ENCODE measurements at places on chromosomes 11 and 22.

DNA sequence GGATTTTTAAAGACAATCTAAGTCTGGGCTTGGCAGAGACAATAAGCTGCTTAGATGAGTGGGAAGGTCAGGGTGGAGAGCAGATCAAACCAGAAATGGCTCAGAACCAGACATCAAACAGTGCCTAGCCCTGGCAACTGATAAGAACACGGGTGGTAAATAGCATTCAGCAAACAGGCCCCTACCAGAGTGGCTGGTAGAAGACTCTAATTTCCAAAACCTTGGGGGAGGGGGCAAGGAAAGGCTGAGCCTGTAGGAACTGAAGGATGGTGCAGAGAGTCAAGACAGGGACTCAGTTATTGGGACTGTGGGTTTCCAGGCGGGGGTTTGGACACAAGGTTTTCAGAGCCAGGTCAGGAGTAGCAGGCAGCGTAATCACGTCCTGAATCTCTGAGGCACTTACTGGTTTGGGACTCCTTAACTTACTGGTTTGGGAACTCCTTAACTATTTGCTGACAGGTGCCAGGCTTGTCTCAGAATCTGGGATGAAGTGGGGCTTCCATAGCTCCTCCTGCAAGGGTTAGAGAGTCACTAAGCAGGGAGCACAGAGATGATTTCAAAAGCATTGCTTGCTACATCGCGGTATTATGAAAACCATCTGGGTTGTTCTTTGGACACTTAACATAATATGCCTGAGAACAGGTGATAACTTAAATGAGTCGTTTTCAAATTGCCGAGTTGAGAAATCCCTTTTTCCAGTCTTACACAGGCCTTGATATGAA is 5.7 kb upstream of the ABTB2 start:
- no peak for DNase-seq

DNA sequence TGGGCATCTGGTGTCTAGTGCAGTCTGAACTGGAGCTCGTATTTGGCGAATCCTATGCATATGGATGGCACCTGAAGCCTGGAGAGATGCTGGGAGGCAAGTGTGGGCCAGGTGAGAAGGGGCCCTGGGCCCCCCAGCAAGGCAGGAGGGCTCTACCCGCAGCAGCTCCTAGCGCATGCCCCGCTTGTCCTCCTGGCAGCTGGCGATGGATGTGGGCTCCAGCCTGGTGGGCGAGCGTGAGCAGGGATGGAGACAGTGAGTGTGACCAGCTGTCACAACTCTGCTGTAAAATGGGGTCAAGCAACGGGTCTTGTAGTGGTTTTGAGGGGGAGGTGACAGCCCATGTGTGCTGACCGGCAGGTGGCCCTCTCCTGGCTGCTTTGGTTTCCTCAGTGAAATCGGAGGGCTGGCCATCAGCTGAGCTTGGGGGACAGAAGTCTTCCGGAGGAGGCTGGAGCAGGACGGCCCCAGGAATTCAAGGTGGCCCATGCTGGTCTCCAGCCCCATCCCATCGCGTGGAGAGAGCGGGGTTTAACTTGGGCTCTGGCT is 12.0 kb downstream of the FRMD8 start:
- DNase-seq: no peak

DNA sequence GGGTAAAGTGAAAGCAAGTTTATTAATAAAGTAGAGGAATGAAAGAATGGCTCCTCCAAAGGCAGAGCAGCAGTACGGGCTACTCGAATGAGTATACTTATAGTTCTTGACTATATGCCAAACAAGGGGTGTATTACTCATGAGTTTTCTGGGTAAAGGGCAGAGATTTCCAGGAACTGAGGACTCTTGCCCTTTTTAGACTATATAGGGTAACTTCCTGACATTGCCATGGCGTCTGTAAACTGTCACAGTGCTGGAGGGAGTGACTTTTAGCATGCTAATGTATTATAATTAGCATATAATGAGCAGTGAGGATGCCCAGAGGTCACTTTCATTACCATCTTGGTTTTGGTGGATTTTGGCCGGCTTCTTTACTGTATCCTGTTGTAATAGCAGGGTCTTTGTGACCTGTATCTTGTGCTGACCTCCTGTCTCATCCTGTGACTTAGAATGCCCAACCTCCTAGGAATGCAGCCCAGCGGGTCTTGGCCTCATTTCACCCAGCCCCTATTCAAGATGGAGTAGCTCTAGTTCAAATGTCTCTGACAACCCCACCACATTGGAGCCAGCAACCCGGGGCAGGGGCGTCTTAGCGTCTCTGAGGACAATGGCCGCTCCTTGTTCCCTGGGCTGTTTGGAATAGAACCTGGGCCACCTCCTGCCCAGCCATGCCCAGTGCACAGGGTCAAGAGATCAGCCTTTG is 34.9 kb upstream of the CD82 start:
- no peak for DNase-seq

- no peak for DNase-seq
These were observed 21.7 kb downstream of the SLC35F2 start for GRCh38 chr11:107836851-107837250.

GRCh38 chr11:46130286-46130940 is 9.2 kb upstream of the PHF21A start:
- no peak for DNase-seq

DNA sequence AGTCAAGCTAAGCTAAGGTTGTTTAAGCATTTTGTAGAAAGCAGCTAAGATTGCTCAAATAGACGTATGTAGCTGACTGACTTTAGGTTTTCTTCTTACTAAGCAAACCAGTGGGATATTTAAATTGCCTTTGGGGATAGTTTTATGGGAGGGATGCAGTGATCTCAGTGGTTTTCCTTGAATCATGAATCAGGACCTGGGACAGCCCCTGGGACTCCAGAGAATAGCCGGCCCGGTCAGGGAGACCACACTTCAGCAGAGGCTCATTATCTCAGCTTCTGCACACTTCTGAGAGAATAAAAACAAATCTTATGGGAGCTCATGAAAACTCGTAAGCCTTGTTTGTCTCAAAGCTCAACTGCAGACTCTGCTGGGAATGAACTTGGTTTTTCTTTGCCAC is at the start of gene OR9I1:
Gene OR9I1 (minus strand): TSS at position 62 of the 400 bp plus-strand sequence. CDS start 6,086 bp downstream, outside the sequence.
- DNase-seq: no peak

- DNase-seq: no peak
These were observed 39.3 kb downstream of the LARGE1 start for GRCh38 chr22:33880986-33881385.

DNA sequence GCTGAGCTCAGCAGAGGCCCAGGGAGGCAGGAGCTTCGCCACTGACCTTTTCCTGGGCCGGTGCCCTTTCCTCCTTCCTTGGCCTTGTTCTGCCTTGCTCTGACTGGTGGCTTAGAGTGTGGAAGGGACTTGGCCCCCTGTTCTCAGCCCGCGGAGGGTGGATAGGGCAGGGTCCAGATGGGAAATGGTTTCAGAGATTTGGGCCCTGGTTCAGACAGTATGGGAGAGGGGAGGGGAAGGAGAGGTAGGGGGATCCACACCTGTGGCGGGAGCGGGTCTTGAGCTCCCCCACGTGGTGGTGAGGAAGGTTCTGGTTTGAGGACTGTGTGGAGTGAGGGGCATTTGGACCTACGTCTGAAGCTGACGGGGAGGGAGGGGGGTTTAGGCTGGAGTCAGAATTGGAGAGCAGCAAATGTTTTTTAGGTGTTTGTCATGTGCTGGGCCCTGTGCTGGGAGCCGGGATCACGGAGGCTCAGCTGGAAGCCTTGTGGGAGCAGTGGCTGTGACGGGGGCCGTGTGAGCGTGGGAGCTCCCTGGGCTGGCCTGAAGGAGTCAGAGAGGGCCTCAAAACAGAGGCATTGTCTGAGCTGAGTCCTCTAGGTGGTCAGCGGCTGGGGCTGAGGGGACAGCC is 27.2 kb downstream of the SHANK3 start:
- no peak for DNase-seq

DNA sequence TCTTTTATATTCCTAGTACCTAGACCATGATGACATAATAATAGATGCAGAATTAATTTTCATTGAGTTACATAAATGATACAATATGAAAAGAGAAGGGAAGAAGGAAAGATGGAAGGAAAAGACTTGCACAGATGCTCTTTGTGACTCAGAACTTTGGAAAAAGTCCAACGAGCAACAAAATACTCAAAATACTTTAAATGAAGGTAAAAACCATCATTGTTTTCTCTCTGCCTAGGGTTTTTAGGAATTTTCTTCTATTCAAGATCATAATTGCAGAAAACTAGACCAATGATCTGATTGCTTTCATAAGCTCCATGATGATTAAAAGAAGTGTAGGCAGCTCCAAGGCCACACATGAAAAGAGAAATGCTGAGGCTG is 276.9 kb downstream of the KIRREL3 start:
- no peak for DNase-seq

GRCh38 chr11:32435942-32436750 is 807 bp upstream of the WT1 start:
- no peak for DNase-seq

DNA sequence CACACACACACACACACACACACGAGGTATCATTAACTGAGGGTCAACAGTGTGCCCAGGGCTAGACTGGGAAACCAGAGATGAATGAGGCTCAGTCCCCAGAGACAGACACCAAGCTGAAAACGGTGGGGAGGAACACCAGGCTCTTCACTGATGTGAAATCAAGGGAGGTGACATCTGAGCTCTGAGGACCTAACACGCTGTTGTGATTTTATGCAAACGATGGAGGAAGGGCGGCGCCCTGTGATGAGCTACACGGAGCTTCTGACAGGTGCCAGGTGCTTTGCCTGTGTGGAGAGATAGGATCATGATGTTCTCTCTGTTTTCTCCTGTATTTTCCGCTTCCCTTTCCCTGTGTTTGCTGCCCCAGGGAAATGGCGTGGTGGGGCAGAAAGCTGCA is 6.5 kb upstream of the CYB5R3 start:
- no peak for DNase-seq

- no peak for DNase-seq
These were observed 138.9 kb downstream of the LUZP2 start for GRCh38 chr11:24635588-24636290.

GRCh38 chr22:50621948-50622722 is 5.8 kb downstream of the ARSA start:
- DNase-seq: no peak

DNA sequence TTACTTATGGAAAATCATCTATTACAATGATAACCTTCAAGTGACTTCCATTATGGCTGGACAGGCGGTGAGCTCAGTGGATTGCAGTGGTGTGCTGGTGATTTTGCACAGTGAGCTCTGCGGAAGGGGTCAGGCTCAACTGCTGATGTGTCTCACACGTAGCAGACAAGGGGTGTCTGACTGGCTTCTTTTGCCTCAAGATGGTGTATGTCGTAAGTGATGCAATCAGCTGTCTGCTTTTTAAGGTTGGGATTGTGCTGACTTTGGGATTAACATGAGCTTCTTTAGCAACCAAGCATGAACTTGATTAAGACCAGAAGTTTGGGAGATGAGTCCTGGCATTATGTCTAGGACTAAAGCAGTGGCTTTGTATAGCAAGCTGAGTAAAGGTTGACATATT is 49.5 kb downstream of the POLD3 start:
- no peak for DNase-seq

- no peak for DNase-seq
These were observed 25.1 kb downstream of the DBX1 start for GRCh38 chr11:20134991-20135736.

- DNase-seq: no peak
These were observed 43.6 kb downstream of the UVRAG start for GRCh38 chr11:75858613-75859012.

- no peak for DNase-seq
These were observed 204.2 kb upstream of the MTNR1B start for GRCh38 chr11:92765082-92765840.

Measured in CD4-positive, alpha-beta T cell (primary cell).